ENCODE measurements at places on chromosomes 2 and 18.

DNA sequence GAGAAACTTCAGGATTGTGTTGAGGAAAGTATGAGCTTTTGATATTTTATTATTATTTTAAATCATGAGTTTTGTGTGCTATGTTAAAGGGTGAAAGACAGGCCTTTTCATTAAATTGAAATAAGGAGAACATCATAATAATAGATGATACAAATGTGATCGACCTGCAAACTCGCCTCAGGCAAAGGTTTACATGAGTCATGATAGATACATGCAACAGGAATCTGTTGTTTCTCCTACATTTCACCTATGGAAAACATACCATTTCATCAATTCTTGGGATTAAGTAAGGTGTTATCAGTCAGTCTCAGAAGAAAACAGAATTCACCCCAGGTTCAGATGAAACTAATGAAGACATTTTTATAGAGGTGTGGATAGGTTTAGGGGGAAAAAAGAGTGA, 1992.5 kb upstream of the PIK3C3 start:
- no peak for DNase-seq

DNA sequence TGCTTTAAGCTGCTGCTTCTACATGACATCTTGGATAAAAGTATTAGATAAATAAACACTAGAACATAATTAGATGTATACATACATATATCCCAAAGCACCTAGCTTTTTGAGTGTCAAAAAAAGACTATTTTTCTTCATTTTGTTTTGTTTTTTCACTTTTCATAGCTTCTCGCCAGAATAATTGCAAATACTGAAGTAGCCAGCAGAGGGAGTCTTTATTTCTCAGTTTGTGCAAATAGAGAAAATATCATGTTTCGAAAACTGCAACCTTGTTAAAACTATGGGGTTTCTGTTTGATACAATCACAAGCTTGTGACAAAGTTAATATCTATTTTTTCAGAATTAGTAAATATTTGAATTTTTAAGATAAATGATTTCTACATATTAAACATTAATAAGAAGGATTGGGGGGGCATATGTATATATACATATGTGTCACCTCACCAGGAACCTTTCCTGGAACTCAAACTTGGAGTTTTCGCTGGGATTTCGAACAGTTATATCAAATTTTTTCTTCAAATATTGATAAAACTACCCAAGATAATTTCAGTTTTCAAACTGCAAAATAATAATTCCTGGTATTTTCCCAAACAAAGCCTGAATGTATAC, 61.0 kb downstream of the GRB14 start:
- no peak for DNase-seq

DNA sequence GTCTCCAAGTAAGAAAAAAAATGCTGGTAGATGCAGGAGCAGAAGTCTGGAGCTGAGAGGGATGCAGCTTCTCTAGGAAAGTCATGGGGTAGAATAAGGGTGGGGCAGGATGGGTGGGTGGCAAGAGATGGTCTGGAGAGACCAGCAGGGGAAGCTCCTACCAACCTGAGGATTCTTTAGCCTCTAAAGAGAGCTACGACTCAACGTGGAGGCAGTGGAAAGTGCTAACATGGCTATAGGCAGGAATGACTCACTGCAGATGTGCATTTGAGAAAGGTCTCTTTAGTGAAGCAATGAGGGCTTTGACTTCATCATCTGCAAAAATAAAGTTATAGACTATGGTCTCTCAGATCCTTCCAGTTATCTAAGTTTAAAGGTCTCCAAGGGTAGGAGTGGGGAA, 722.8 kb upstream of the RAB6C start:
- DNase-seq, result no peak

- DNase-seq, result no peak
Measured at GRCh38 chr18:22883179-22883578, 49.9 kb upstream of the RBBP8 start.

DNA sequence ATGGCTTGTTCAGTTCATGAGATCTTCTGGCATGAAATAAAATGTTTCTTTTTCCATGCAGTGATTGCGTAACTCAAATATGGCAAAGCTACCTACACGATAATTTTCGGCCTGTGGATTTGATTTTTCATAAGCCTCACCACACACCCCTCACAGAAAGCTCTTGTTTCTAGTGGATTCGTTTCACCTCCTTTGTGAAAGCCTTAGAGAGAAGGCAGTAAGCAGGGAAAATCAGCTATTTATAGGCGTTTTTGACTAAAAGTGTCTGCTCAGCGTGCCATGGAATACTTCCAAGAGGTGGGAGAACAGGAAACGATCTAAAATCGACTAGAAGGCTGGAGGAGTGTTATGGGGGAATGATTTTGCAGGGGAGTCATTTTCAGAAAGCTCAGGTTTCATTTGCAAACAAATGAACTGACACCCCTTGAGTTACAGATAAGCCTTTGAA, 417.9 kb downstream of the TGIF1 start:
- no peak for DNase-seq

- no peak for DNase-seq
Measured at GRCh38 chr2:207533461-207534008, 3.8 kb downstream of the CREB1 start.

DNA sequence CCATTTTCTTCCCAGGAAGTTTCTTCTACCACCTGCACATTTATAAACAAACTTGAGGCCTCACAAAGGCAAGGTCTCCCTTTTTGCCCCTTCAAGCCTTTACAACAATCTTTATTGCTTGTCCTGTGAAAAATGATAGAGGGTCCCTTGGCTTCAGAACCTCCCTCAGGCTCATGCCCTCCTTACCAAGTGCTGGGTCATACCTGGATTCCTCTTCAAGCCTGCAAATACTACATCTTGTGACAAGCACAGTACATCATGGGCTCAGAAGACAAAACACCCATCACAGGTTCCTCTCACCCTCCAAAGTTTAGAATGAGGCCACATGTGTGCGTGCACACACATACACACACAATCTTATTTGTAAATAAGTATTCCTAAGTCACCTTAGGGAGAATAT, 9.1 kb downstream of the CAPN14 start:
- no peak for DNase-seq

- no peak for DNase-seq
Measured at GRCh38 chr2:14401873-14402272, 230.6 kb upstream of the LRATD1 start.

DNA sequence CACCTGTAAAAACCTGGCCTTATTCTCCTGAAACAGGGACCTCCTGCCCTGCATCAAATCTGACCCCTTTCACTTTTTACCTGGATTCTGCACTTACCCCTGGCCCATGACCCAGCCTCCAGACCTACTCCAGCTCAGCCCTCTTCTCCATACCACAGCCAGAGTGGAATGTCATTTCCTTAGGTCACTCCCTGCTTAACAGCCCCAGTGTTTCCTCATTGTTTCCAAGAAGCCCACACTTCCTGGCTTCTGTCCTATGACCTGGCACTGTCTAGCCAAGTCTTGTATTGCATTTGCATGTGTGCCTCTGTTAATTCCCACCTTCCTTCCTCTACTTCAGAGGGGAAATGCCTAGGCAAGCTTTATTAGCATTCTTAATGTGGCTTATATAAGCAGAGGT, 51.4 kb upstream of the TRIB2 start:
- no peak for DNase-seq

DNA sequence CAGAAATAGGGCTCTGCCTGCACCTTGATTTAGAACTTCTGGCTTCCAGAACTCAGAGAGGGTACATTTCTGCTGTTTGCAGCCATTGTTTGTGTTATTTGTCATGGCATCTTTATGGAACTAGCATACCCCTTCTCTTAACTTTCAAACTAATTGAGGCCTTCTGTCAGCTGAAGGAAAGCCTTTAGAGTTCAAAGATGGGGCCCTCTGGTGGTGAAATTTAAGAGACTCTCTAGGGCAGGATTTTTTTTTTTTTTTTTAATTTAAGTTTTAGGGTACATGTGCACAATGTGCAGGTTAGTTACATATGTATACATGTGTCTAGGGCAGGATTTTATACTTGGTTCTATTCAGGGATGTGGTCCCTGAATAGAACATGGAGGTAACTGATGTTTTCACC, 260.6 kb upstream of the LINC00305 start:
- peak; percentile 5 for DNase-seq

DNA sequence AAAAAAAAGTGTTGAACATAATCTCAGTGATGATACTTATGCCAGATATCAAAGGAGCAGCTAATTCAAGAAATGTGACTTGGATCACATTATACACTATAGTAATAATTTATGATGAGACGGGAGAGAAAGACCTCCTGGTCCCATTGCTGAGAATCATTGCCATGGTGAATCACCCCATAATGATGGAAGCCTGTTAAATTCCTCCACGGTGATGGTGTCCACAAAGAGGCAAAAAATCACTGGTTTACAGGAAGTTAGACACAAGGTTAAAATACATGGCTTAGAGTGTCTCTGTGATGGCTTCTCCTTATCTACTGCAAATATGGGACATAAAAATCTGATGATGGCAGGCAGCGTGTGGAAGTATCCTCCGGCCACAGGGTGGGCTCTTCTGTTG, 210.0 kb downstream of the CDH2 start:
- no peak for DNase-seq

- DNase-seq, result no peak
Measured at GRCh38 chr2:201223089-201224073, 37.0 kb upstream of the CASP8 start.

DNA sequence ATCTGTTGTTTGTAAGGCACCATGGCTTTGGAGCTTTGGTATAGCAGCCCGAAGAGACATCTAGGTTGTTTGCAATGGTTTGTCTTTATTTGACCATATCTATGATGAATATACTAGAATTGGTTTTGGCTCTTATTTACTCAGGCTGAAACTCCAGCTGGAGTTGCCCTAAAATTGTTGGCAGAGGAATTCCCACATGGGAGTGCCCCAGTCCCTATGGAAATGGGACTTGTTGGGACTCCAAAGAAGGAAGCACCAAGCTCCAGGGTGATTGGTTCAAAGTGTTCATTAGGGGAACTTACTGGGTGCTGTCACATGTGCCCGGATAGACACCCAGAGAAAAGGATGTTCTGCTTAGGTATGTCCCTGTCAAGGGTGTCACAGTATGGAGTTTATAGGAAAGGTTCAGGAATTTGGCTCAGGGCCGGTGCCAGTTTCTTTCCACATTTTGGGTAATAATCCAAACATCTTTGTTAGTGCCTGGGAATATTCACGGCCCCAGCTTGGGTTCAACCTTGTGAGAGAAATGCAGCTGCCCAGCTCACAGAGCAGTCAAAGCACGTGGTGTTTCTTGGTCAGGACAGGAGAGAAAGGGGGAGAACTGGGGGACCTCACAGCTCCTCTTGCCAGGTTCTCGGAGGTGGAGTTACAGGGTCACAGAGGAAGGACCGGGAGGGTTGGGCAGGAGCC, 123.5 kb upstream of the ZSWIM2 start:
- no peak for DNase-seq

- no peak for DNase-seq
Measured at GRCh38 chr2:1730015-1730927, 14.0 kb downstream of the PXDN start.

- DNase-seq, result no peak
Measured at GRCh38 chr18:2911533-2911932, 64.7 kb downstream of the EMILIN2 start.

DNA sequence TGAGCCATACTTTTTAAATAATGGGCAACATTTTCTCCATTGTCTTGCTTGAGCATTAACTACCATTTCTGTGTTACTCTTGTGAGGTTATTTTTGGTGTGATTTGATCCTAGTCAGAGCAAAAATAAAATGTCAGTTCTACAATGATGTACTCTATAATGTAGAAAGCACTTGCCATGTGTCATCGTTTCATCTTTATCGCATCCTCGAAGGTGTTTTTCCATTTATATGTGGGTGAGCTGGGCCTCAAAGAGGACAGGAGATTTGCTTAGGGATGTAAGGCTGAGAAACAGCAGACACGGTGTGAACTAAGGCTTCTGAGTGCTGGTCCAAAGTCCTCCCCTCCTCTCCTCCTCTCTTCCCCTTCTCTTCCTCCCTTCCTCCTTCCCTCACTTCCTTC, 199.8 kb downstream of the FAM210A start:
- no peak for DNase-seq

DNA sequence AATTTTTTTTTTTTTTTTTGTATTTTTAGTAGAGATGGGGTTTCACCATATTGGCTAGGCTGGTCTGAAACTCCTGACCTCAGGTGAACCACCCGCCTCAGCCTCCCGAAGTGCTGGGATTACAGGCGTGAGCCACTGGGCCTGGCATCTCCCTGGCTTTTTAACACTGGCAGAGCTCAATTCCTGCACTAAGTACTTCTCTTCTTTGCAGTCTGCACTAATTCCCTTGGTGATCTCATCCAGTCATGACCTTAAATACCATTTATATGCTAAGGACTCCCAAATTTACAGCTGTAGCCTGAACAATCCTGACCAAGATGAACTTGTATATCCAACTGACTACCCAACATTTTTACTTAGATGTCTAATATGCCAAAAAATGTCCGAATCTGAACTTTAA, 10.2 kb downstream of the PREPL start:
- no peak for DNase-seq

GRCh38 chr2:60353863-60354262, 199.6 kb downstream of the BCL11A start:
- no peak for DNase-seq

DNA sequence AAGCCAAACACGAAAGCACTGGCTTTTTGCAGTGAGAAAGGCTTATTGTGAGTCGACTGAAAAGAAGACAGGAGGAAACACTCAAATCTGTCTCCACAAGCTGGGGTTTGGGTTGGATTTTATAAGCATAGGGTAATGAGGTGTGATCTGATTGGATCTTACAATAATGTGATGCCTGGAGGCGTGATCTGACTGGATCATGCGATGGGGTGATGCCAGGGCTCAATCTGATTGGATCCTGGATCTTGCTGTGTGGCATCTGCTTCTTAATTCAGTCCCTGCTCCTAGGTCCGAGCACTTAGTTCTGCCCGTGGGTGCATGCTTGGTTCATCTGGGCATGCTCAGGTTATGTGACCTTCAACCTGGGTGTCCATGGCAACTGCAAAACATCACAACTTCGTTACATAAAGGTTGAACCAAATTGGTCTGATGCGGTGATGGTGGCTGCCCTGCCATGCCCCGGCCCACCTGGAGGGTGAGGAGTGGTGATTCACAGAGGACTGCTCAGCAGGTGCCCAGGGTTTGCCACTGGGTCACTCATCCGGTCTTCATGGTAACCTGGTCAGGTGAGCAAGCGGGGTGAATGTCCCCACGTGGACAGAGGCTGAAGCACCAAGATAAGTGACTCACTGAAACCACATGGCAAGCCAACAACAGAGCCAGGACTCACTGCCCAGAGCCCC, 111.0 kb downstream of the KCNF1 start:
- DNase-seq, result no peak

- DNase-seq, result no peak
Measured at GRCh38 chr2:208579678-208580077, 173.1 kb downstream of the PTH2R start.

DNA sequence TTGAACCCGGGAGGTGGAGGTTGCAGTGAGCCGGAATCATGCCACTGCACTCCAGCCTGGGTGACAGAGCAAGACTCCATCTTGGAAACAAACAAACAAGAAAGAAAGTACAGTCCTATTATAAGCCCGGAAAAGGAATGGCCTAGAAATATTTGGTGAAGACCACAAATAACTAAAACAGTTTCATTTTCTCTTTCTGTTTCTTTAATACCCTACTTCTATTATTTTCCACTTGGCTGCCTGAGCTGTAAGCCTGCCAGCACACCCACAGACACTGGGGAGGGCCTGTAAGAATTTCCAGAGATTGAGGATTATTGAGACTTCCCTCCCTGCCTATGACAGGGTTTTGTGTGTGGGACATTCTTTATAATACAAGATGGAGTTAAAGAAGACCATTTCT, 188.0 kb upstream of the DCC start:
- no peak for DNase-seq

GRCh38 chr2:56040189-56040588, 116.6 kb upstream of the EFEMP1 start:
- peak; percentile 94 for DNase-seq

GRCh38 chr18:48827291-48828193, 123.2 kb downstream of the SMAD7 start:
- DNase-seq, result no peak

All from body of pancreas (tissue), 4 donors.